ENCODE measurements at places on chromosomes 3 and 15.

- no peak for DNase-seq
These were observed 14.4 kb downstream of the TMOD2 start for GRCh38 chr15:51765751-51766150.

- no peak for DNase-seq
These were observed 16.9 kb downstream of the ITIH3 start for GRCh38 chr3:52811452-52812011.

DNA sequence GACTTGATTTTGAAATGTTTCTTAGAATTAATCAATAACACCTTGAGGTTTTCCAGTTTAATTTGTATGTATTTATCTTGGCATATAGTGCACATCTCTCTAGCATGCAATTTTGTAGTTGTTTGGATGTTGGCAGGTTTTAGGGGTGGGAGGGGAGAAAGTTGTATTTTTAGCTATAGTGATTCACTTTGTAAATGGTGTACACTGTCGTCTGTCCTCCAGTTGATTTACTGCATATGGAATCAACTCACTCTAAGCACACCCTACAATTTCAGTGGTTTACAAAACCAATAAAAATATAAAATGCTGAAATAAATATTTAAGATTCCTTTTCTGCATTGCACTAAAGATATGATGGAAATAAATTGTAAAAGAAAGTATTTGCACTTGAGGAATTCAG, 199.1 kb downstream of the CDIN1 start:
- DNase-seq = no peak

GRCh38 chr15:77783636-77784035, 150.9 kb upstream of the LINGO1 start:
- DNase-seq = no peak

DNA sequence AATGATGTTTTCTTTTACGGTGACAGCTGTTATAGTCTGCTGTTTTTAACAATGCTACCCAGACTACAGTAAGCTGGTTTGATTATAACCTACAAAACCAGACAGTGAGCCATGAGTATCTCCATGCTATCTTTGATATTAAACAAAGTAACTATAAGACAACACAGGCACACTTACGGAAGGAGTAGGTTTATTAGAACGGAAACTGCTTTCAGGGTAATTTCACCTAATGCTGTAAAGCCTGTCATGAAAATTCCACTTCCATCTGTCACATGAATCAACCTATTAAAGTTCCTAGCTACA, 33.0 kb downstream of the VPS13C start:
- DNase-seq = no peak

DNA sequence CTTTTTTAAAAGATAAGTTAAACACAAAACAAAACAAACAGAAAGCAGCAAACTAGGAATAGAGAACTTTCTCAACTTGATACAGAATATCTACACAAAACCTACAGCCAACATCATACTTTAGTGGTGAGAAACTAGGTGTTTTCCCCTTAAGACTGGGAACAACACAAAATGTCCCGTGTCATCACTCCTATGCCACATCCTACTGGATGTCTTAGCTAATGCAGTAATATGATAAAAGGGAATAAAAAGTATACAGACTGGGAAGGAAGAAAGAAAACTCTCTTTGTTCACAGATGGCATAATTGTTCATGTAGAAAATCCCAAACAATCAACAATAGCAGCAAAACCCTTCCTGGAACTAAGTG, 45.9 kb downstream of the TMEM45A start:
- no peak for DNase-seq

All from T-cell (primary cell).